ENCODE measurements at places on chromosomes 5 and 9.
A peak's percentile ranks its signal among the peaks of the same experiment; 100 is the strongest.

DNA sequence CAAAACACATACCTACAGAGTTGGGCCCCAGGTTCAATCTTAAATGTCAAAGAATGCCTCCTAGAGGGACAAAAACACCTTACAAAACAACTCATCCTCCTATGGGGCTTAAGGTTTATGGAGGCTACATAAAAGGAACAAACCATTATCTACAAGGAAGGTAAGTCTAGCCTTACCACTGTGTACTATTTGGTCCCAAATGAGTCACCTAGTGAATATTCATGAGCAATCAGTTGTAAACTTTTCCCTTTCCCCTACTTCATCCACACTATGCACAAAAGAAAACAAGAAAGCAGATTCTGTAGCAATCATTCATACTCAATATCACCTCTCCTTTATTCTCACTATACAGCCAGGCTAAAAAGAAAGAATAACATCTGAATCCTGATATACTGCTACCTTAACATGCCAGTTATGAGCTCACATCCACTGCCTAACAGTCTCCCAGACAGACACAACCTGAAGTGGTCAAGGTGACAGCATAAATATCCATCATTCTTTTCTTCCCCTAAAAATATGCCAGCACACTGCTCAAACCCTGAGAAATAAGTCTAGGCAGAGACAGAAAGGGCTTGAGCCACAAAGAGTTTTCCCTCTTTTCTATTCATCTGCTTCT lies 6.2 kb downstream of the OXCT1 start:
- DNase-seq: no peak

- DNase-seq: no peak
Observed at GRCh38 chr5:159096243-159096923, 3.3 kb downstream of the EBF1 start.

DNA sequence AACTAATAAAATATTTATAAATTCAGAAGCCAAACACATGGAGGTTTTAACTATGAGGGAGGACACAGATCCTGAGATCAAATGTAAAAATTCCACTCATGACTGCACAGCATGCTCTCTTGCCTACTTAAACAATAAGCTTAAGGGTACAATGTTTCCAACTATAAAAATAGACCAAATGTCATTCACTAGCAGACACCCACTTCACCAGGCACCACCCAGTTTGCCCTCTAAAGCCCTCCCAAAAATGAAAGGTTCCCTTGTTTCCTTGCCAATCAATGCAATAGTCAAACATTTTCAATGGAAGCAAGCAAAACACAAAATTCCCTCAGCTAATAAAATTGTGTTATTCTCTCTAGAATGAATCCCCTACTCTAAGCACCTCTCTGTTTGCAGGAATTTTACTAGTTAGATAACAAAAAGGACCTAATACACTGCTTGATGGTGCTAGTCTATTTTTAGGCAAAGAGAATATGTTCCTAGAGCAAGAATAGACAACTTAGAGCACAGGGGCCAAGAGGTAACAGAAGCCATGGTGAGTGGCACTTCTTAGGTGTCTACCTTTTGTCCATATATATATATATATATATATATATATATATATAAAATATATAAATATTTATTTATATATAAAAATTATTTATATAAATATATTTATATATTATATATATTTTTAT lies 135.3 kb downstream of the HOMER1 start:
- DNase-seq: no peak

DNA sequence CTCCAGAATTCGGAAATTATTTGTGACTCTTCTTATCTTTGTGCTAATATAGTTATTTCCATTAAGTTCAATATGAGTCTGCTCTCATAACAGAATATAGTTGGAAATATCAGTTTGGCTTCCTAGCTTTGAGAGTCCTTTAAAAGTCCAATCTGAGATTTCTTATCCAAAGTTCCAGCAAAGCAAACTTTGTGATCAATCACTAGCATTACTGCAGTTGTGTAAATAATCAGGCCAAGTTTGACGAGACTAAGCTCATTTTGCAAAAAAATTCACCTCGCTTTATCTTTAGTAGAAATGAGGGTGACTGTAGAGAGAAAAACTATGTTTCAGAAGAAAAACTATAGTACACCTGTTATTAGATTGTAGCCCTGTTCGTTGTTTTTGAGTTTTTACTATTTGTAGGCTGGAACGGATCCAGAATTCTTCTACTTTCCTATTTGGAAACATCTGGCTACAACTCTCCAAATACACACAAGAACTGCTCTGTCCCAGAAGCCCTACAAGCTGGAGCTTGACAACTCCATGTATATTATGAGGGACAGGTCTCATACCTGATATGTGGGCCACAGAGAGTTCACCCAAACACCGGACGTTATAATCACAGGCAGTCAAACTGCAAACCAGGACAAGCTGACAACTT lies 47.8 kb downstream of the RAPGEF1 start:
- no peak for DNase-seq

DNA sequence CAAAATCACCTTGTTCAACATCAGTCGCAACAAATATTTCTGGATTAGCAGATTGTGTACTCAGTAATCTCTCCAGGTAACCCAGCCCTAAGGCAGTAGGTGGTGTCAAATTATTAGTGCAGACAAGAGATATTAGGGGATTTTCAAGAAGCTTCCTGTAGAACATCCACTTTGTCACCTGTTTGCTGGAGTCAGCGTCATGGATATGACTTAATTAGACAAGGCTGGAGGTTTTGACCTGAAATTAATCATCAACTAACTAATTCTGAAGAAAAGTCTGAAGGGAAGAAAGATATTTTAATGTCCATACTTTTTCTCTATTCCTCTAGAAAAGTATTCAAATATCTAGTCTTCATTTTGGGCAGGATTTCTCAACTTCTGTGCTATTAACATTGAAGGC lies 91.4 kb upstream of the CCDC112 start:
- no peak for DNase-seq

- DNase-seq: peak; percentile 87
Observed at GRCh38 chr9:129737479-129738274, 15.2 kb downstream of the PTGES start.

DNA sequence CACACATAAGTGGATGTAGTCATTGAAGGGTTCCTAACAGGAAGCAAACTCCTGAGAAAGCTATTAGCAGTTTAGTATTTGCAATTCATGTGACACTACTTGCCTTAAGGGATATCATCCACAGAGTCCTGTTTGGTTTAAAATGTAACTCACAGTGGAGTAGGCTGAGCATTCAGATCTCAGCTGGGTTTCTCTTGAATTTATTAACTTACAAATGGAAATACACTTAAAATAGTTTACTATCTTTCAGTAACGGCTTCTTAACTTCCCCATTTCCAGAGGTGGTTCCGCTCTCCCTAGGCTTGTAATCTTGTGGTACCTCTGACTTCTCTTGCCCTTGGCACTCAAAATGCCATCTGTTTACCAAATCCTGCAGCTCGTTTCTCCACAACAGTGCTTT lies 660.7 kb upstream of the ADAMTS16 start:
- no peak for DNase-seq

DNA sequence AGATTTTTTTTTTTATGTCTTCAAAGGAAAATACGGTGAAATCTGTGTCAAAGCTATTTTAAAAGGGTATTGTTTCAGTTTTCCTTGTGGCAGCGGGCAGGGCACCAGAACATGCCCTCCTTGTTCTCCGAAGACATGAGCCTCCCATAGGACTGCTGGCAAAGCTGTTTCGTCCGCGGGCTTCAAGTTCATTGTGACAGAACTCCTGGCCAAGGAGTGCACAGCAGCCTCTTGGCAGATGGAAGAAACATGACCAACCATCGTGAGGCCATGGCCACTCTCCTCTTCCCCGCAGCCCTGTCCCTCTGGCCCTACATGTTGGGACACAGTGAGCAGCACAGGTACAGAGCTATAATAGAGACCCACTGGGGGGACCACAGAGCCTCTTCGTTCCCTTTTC lies 99.5 kb downstream of the AOPEP start:
- no peak for DNase-seq

All from activated gamma-delta T cell treated with Interleukin-2 at 50 U/mL for 16 hours (primary cell).